ENCODE measurements at places on chromosomes 5 and 9. TPM values are rescaled to one million over a fixed set of nuclear protein-coding genes. Genes with fewer than 3 reads are reported as not detected.

TRPM3 gene
- polyA plus RNA-seq, result 16.3 TPM

TMEM171 gene
- polyA plus RNA-seq, result 7.2 TPM

GOLM1 gene
- polyA plus RNA-seq, result 142 TPM

SLC6A3 gene
- 0.40 TPM for polyA plus RNA-seq

CER1 gene
- 1.1 TPM for polyA plus RNA-seq

PCDHB16 gene
- polyA plus RNA-seq, result 6.5 TPM

ZNF883 gene
- polyA plus RNA-seq, result 8.3 TPM

SHISAL2B gene
- not detected for polyA plus RNA-seq

BAG1 gene
- polyA plus RNA-seq, result 77.6 TPM

DDX46 gene
- 84.7 TPM for polyA plus RNA-seq

PPIC gene
- polyA plus RNA-seq, result 36.0 TPM

SIT1 gene
- polyA plus RNA-seq, result 0.32 TPM

SLC9A3 gene
- polyA plus RNA-seq, result 46.4 TPM

FAT2 gene
- 13.1 TPM for polyA plus RNA-seq

ARSI gene
- 3.9 TPM for polyA plus RNA-seq

ORM2 gene
- polyA plus RNA-seq, result not detected

TRIM41 gene
- 38.3 TPM for polyA plus RNA-seq

FAM163B gene
- polyA plus RNA-seq, result 0.33 TPM

CBY3 gene
- polyA plus RNA-seq, result 1.0 TPM

LRRC19 gene
- 18.9 TPM for polyA plus RNA-seq

STXBP1 gene
- 33.1 TPM for polyA plus RNA-seq

PDE6A gene
- polyA plus RNA-seq, result 0.14 TPM

CORO2A gene
- 2.5 TPM for polyA plus RNA-seq

CEL gene
- polyA plus RNA-seq, result 4.1 TPM

PRR16 gene
- 3.8 TPM for polyA plus RNA-seq

C5 gene
- 16.1 TPM for polyA plus RNA-seq

ST8SIA4 gene
- 3.9 TPM for polyA plus RNA-seq

KCNN2 gene
- 6.1 TPM for polyA plus RNA-seq

DHFR gene
- polyA plus RNA-seq, result 54.7 TPM

HTR4 gene
- polyA plus RNA-seq, result not detected

RBM27 gene
- polyA plus RNA-seq, result 26.5 TPM

GDNF gene
- 12.8 TPM for polyA plus RNA-seq

MAMDC4 gene
- polyA plus RNA-seq, result 10.0 TPM

NFIB gene
- 19.8 TPM for polyA plus RNA-seq

C9 gene
- polyA plus RNA-seq, result 0.53 TPM

SLC36A3 gene
- polyA plus RNA-seq, result not detected

AQP7 gene
- 33.2 TPM for polyA plus RNA-seq

OSMR gene
- polyA plus RNA-seq, result 7.4 TPM

IL13 gene
- polyA plus RNA-seq, result not detected

FOXD4L3 gene
- 0.11 TPM for polyA plus RNA-seq

PCDHGA4 gene
- 3.0 TPM for polyA plus RNA-seq

RETREG1 gene
- 38.7 TPM for polyA plus RNA-seq

PPP3R2 gene
- polyA plus RNA-seq, result not detected

SLC25A25 gene
- polyA plus RNA-seq, result 12.8 TPM

ZNF346 gene
- 33.2 TPM for polyA plus RNA-seq

TTC23L gene
- polyA plus RNA-seq, result 4.8 TPM

LCN9 gene
- polyA plus RNA-seq, result not detected

CERCAM gene
- polyA plus RNA-seq, result 50.7 TPM

IL5 gene
- polyA plus RNA-seq, result not detected

PCA3 gene
- 0.55 TPM for polyA plus RNA-seq
